ENCODE measurements at places on chromosomes 16 and 17.

DNA sequence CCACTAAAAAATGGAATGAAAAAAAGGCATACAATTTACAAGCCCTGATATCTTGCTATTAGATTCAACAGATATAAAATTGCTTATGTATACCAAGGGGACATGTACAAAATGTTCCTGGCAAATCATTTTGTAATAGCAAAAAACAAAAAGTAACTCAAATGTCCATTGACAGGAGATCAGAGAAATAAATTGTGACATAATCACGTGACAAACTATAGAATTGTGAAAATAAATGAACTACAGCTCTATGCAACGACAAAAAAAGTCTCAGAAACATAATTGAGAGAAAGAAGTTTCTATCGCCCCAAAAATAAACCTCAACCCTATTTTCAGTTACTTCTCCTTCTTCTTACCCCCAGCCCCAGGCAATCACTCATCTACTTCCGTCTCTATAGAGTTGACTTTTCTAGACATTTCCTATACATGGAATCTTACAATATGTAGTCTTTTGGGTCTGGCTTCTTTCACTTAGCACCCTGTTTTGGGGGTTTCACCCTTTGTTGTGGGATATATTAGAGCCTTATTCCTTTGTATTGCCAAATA, 12.1 kb upstream of the ACE start:
- no peak for DNase-seq

DNA sequence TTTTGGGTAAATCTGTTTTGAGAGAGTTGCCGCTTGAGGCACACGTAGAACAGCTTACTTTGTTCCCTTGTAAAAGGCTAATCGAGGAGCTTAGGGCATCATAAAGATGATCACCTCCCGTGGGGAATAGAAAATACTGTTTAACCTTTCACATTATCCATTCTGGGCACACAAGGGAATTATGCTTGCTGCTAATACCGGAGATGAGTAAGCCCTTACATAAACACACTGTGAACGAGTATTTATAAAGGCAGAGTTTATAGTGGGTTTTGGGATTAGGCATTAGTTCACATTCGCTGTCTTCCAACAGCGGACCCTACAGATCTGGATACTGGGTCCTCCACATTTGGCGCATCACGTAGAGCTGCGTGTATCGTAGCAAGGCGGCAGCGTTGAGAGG, 51.2 kb upstream of the CNTNAP4 start:
- DNase-seq = no peak

GRCh38 chr17:10812674-10813073, 8.8 kb upstream of the TMEM238L start:
- no peak for DNase-seq

- no peak for DNase-seq
Measured at GRCh38 chr16:52117171-52117570, 429.8 kb downstream of the TOX3 start.

- no peak for DNase-seq
Measured at GRCh38 chr17:33284022-33284421, 9.1 kb downstream of the ASIC2 start.

- DNase-seq = no peak
Measured at GRCh38 chr17:78344666-78345065, 15.2 kb downstream of the SOCS3 start.

DNA sequence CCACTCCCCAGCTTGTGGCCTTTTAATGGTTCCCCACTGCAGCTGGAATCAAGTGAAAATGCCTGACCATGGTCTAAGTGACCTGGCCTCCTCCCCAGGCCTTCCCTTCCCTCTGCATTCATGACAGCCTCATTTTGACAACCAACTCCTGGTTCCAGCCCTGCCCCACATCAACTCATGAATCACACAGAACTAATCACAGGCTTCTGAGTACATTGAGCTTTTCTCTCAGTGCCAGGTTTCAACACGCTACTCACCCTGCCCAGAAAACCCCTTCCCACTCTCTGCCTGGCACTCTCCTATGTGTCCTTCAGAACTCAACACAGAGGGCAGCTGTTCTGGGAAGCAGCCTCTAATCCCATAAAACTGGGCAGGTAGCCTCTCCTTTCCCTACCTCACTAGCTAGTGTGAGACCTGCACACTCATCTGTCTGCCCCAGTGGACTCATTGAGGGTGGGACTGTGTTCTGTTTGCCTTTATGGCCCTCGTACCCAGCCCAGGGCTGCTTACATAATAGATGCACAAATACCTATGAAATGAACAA, 313.6 kb downstream of the GRIN2A start:
- DNase-seq = no peak

DNA sequence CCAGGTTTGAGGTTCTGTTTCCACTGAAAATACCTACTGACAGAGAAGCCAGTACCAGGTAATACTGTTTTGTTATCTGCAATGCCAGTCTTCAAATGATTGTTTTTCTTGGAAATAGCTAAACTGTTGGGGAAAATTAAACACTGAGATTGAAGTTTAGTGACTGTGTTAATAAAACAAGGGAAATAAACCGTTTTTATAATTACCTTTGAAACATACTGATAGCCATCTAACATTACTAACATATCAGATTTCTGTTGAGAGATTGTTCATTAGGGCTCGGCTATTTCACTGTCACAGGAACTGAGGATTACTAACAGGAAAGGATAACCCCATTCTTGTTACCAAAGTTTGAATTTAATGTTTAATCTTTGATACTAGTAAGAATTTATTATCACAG, 42.1 kb downstream of the CYB5B start:
- DNase-seq = no peak

DNA sequence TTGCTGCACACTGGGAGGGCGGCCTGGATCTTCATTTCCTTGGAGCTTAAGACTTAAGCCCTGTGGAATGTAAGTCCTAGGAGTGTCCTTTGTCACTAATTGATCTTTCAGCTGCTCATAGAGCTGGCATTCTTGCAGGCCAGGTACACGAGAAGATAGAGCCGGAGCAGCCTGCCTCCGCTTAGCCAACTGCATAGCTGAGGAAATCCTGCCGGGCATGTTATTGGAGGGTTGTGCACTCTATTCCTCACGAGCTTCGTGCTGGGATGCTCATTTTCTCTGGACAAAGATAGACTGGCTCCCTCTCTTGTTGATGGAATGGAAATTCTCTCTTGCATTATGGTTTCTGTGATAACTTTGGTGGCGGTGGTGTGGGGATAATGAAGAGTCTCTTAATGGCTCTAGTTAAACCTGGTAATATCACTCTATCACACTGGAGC, 76.9 kb downstream of the RPA1 start:
- DNase-seq = no peak

DNA sequence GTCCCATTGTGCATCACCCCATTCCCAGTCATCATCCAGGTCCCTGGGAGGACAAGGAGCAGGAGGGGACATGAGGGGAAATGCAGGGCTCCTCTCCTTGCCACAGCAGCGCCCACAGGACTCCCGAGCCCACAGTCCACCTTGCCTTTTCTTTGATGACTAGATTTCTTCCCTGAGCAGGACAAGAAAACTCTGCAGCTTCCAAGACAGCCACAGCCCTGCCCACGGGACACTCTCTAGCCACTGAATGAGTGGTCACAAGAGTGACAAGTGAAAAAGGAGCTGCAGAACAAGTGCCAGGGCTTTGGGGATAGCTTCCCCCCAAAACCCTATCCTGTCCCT, 4.7 kb downstream of the NEURL4 start:
- DNase-seq = no peak

GRCh38 chr17:29073045-29073444, 30.1 kb downstream of the PIPOX start:
- DNase-seq = no peak

DNA sequence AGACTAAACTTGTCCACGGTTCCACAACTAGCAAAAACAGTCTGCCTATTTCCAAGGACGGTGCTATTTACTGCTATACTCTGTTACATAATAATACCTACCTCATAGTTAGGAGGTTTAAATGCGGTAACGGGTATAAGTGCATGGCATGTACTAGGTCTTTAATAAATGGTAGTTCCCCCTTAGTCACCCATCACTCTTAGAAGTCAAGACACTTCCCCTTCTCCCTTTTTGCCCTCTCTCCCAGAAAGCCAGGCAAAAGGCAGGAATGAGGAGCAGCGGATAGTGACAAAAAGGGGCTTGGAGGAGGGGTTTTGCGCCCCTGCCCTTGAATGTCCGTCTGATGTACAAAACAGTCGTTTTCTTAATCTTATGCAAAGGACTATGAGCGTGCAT, 1.1 kb upstream of the LSM12 start:
- DNase-seq = no peak

- no peak for DNase-seq
Measured at GRCh38 chr17:31627960-31628359, 231.1 kb downstream of the COPRS start.

DNA sequence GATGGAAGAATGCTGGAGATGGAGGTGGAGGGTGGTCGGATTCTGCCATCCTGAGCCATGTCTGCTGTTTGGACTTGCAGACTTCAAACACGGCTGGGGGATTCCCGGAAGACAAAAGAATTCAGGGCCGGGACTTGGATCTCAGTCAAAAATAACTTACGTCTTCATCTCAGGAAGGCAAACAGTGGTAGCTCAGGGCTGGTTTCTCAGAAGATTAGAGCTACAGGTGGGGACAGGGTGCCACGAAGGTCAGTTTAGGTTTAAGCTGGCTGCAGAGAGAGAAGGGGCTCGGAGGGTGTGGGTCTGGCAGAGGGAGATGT, 4.3 kb upstream of the RHBDL3 start:
- DNase-seq = no peak
